Tibial nerve (tissue), 4 donors: ENCODE measurements at places on chromosomes 16 and 17.

GRCh38 chr17:38897176-38897575, 27.3 kb downstream of the LASP1 start:
- DNase-seq, result peak; percentile 58
- no peaks in the 10 kb centered on the region for H3K4me1 ChIP-seq
- peak overlapping the region; percentile 43 for H3K27ac ChIP-seq
- H3K4me3 ChIP-seq, result no peak overlapping the region
- no peaks in the 10 kb centered on the region for H3K27me3 ChIP-seq

DNA sequence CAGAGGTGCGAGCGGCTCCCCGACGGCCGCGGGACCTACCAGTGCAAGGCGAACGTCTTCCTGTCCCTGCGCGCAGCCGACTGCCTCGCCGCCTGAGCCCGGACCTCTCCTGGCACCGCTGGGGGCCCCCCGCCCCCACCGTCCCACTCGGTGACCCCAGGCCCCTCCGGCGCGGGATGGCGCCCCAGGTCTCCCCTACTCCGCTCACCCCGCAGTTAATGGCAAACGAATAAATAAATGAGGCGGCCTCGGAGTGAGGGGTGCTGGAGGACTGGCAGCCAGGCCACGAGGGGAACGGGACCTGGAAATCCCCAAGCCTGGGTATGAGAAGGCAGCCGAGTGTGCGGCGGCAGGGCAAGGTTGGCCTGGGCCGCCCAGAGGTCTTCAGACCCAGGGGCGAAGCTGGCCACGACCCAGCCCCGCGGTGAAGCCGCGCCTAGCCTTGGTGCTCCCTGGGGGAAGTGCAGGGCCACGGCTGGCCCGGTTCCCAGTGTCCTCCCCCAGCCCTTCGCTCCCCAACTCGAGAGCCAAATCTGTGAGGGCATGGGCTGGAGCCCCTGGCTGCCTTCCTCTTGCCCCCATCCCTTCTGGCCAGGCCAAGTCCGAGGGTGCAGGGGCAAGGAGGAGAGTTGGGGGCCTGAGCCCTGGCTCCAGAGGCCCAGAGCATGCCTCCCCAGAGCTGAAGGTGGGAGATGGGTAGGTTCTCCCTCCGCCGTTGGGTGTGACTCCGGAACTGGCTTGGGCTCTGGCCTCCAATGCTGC, 796 bp downstream of the NPB start:
- H3K36me3 ChIP-seq, result peaks cover 2% of the 10 kb centered on the region
- H3K4me3 ChIP-seq, result no peak overlapping the region
- H3K27me3 ChIP-seq, result no peaks in the 10 kb centered on the region
- DNase-seq, result no peak
- peak overlapping the region; percentile 72 for H3K27ac ChIP-seq
- peaks cover 8% of the 10 kb centered on the region for H3K4me1 ChIP-seq

- no peak overlapping the region for H3K4me3 ChIP-seq
- H3K4me1 ChIP-seq, result peaks cover 24% of the 10 kb centered on the region
- H3K27ac ChIP-seq, result no peak overlapping the region
- peaks cover 14% of the 10 kb centered on the region for H3K27me3 ChIP-seq
- no peaks in the 10 kb centered on the region for H3K36me3 ChIP-seq
Observed at GRCh38 chr17:82226809-82227628, 1.8 kb upstream of the SLC16A3 start.

DNA sequence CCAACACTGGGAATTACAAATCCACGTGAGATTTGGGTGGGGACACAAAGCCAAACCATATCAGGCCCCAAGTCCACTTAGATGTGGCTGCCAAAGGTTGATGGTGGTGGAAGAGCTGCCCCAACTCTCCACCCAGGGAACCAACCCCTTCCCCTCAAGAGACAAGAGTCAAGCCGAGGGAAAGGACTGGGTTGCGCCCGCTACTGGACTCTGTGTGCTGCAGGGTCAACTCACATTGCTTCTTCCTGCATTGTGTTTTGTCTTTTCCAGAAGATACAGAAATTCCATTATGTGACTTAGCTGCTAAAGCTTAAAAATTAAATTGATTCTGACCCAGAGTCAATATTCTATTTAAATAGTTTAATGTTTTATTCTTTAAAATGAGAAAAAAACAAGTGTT, 58.5 kb downstream of the ADAMTS18 start:
- no peaks in the 10 kb centered on the region for H3K27me3 ChIP-seq
- no peak overlapping the region for H3K27ac ChIP-seq
- no peaks in the 10 kb centered on the region for H3K4me1 ChIP-seq
- no peak for DNase-seq
- no peaks in the 10 kb centered on the region for H3K36me3 ChIP-seq
